ENCODE measurements at places on chromosomes 13 and 19. TPM values are rescaled to one million over a fixed set of nuclear protein-coding genes. Genes with fewer than 3 reads are reported as not detected.

GRCh38 chr13:109743706-109744453 is 42.5 kb downstream of the IRS2 start:
- peak; percentile 63 for DNase-seq

GRCh38 chr19:19775891-19776205 is 42.9 kb upstream of the ZNF14 start:
- no peak for DNase-seq

Gene GPR12
- not detected for total RNA-seq

DNA sequence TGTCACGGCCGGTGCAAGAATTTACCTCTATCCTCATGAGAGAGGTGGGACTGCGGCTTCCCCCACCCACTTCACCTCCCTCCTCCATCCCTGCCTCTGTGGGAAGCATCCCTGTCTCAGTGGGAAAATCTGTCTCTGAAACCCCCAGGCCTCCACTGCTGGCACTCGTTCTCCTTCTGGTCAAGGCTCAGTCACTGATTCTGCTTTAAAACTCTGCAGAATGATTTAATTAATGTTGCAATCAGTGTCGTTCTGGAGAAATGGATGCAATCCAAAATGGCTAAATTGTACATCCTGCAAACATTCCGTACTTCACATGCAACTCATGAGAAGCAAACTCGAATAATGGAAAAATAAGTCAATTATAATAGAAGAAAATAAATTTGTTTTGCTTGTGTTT is 5.6 kb downstream of the RASL11A start:
- peak; percentile 70 for DNase-seq

All from GM23248 (cell line).